ENCODE measurements at places on chromosomes 2 and 18.

DNA sequence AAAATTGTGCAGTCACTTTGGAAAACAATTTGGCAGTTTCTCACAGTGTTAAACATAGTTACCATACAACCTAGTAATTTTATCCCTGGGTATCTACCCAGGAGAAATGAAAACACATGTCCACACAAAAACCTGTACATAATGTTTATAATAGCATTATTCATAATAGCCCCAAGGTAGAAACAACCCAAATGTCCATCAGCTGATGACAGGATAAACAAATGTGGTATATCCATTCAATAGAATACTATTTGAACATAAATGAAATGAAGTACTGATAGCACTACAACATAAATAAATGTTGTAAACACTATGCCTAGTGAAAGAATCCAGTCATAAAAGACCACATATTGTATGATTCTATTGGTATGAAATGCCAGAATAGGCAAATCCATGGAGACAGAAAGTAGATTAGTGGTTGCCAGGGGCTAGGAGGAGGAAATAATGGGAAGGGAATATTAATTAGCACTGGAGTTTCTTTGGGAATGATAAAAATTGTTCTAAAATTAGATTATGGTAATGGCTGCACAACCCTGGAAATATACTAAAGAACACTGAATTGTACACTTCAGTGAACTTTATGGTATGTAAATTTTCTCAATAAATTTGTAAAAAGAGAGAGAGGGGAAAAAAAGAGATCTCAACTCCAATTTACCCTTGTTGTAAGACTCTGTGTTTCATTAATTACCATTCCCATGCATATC is 20.8 kb upstream of the VIT start:
- H3K27ac ChIP-seq, result no peak overlapping the region
- H3K4me1 ChIP-seq, result peaks cover 48% of the 10 kb centered on the region
- H3K27me3 ChIP-seq, result no peaks in the 10 kb centered on the region
- H3K4me3 ChIP-seq, result no peak overlapping the region
- no peak for DNase-seq

DNA sequence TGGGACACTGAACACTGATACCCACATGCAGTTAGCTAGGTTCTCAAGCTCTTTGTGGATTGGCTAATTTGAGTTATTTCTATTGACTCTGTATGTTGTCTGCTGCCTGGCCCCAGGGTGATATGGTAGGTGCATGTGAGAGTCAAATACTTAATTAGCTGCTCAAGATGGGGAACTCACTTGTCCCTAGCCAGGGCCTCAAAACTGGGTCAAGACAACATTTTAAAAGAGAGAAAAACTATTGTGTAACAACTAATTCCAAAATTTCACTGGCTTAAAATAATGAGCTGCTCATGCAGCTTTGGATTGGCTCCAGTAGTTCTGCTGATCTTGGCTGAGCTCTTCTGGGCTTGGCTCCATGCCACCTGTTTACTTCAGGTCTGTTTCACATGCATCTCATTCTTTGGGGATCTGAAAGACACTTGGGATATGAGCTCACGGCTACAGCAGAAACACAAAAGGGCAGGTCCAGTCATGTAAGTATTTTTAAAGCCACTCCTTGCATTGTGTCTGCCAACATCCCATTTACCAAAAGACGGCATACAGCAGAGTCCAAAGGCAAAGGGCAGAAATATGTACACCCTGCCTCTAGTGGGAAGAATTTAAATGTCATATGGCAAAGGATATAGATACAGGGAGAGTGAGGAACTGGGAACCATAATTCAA is 716.8 kb downstream of the SUCLG1 start:
- H3K36me3 ChIP-seq, result no peaks in the 10 kb centered on the region
- H3K27ac ChIP-seq, result no peak overlapping the region
- no peaks in the 10 kb centered on the region for H3K4me1 ChIP-seq
- no peak overlapping the region for H3K4me3 ChIP-seq
- DNase-seq, result no peak

DNA sequence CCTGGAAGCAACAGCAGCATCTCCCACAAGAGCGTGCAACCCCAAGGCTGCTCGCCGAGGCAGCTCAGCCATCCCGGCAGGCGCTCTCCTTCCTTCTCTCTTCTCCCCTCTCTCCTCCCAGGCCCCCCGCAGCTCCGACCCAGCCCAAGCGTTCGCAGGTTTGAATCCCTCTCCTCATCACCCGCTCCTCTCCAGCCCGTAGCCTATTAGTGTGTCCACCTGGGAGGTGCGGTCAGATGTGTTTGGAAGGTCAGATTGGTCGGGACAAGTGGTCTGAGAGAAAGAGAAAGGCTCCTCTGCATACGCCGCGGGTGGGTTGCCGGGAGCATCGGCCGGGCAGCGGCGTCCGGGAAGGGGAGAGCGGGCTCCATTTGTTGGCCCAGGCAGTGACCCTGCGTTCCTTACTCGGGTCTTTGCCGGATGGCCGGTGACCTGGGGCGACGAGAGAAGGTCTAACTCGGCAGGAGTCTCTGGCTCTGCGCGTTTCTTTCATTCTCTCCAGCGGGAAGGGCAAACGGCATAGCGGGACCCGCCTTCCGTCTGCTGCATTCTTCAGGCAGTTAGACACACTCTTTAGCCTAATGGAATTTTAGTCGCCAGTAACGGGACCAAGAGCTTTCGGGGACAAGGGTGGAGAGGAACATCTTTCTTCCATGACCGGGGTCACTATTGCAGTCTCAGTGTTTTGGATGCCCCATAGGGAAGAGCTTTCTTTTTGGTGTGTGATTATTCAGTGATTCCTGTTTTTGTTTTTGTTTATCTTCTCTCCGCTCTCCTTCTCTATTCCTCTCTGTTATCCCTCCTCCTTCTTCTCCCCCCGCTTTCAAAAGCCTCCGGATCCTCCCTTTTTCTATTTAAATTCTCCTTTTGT is 1.1 kb upstream of the TMEFF2 start:
- no peak overlapping the region for H3K27ac ChIP-seq
- peaks cover 82% of the 10 kb centered on the region for H3K27me3 ChIP-seq
- peak overlapping the region; percentile 36 for H3K4me3 ChIP-seq
- DNase-seq, result peak; percentile 51

DNA sequence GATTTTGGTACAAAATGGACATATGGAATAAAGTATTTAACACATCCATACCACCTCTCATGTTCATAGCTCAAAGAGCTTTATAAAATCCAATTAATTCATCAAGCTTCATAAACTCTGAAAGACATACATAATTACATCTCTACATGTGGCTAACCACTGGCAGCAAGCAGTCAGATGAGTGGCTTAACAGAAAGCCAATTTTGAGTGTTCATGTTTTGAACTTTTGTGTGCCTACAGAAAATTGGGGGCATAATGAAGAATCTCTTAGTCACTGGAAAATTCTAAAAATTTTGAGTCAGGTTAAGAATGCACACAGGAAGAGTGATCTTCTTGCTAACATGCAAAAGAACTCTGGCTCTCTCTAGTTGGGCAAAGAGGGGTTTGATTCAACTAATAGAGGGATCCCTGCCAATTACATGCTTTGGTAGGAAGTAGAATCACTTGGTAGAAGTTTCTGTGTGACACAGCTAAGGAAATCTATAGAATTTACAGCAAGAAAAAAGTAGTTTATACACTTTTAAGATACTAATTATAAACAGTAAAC is 287.4 kb downstream of the NOL4 start:
- H3K4me1 ChIP-seq, result no peaks in the 10 kb centered on the region
- no peak overlapping the region for H3K4me3 ChIP-seq
- no peaks in the 10 kb centered on the region for H3K27me3 ChIP-seq
- no peak for DNase-seq
- H3K27ac ChIP-seq, result no peak overlapping the region

- H3K27me3 ChIP-seq, result no peaks in the 10 kb centered on the region
- H3K36me3 ChIP-seq, result peaks cover 7% of the 10 kb centered on the region
Measured at GRCh38 chr18:54147439-54147838, 77.0 kb downstream of the MBD2 start.

DNA sequence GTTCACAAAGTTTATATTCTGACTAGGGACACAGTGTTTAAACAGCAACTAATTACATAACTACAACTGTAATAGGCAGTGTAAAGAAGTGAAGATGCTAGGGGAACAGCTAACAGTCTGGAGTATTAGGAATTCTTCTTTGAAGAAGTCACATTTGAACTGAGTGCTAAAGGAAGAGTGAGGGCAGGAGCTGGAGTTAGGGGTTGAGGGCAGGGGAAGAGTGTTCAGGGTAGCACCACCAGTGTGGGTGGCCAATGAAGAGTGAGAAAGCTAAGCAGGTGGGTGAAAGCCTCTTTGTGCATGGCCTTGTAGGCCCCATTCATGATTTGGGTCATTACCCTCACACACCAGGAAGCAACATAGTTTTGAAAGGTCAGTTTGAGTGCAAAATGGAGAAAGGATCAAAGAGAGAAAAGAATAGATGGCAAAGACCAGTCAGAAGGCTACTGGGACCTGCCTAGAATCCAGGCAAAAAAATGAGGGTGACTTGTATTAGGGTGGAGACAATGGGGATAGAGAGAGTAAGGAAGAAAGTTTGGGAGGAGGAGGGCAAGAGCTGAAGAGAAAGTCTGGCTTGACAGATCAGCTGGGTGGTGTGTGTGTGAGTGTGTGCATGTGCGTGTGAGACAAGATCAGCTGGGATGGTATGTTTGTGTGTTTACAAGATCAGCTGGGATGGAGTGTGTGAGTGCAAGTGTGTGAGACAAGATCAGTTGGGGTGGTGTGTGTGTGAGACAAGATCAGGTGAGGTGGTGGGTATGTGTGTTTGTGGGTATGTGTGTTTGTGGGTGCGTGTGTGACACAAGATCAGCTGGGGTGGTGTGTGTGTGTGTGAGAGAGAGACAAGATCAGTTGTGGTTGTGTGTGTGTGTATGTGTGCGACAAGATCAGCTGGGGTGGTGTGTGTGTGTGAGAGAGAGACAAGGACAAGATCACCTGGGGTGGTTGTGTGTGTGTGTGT is 43.6 kb upstream of the AGPS start:
- no peak for DNase-seq
- no peaks in the 10 kb centered on the region for H3K27me3 ChIP-seq
- 0 out of 2 replicates have a peak, but pooled peaks cover 6% of the 10 kb centered on the region for H3K36me3 ChIP-seq
- H3K27ac ChIP-seq, result no peak overlapping the region
